ENCODE measurements at places on chromosomes 2 and 18. TPM values are rescaled to one million over a fixed set of nuclear protein-coding genes. Genes with fewer than 3 reads are reported as not detected.

The NT5C1B gene
- total RNA-seq, result not detected

The ANTXR1 gene
- total RNA-seq, result 123 TPM

The EVA1A gene
- total RNA-seq, result 70.9 TPM

The DSG1 gene
- not detected for total RNA-seq

GRCh38 chr2:236643480-236643879 is 73.9 kb downstream of the ACKR3 start:
- DNase-seq, result no peak

DNA sequence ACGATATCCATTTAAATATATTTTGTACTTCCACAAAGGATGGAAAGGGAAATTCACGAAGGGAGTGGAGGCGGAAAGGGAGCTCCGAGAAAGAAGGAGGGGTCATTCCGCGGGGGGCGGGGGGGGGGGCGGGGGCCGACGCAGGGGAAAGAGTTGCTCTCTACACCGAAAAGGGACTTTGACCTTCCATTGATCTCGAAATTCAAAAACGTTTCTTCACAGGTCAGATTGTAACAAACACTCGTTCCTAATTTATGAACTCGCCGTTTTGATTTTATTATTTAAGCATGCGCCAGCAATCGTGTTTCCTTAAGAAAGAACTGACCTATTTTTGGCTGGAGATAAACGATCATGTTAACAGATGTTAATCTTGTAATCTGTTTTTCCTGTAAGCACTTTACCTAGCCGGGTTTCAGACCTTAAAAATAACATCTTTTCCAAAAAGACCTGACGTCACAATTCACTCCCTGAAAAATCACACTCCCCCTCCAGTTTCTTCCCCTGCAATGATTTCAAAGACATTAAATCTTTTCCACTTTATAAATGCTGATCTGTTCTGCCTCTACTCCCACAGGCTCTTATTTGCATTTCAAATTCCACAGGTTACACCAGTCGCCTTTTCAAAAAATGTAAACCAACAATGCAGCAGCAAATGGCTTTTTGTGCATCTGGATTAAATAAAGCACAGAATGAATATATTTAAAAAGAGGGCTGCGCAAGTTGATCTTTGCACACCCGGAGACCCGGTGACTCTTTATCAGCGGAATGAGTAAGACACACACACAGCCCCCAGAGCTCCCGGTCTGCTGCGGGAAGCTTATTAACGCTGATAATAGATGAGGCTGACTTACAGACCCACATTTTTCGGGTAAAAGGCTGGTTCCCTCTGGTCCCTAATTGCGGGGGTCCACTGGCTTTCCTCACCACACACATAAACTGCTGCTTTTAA is 1.6 kb downstream of the ZNF516 start:
- peak; percentile 86 for DNase-seq

DNA sequence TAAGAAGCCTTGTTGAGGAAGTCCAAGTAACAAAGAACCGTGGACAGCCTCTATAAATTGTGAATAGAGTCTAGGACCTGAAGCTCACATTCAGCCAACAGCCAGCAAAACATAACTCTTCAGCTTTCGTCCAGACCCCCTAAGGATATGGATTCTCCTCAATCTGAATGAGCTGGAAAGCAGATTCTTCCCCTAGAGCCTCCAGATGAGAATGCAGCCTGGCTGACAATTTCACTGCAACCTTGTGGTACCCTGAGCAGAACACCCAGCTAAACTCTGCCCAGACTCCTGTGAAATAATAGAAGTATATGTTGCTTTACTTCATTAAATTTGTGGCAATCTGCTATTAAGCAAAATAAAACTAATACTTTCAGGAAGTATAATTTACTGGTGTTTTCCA is 483.5 kb upstream of the SLC8A1 start:
- no peak for DNase-seq

DNA sequence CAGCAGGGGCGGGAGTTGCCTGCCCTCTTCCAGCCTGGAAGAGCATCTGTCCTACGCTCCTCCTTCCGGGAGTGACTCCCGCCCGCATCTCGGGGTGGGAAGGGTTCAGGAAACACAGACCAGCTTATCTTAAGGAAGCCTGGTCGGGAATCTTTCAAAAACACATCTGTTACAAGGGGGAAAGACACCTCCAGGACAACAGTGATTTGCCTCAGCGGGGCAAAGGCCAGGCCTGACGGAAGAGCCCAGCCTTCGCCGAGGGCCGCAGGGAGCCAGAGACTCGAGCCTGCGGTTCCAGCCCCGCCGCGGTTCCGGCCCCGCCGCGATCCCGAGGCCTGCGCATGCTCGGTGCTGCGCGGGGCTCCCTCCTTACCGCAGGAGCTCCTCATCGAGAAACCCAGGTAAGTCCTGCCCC is 38.1 kb upstream of the TGIF1 start:
- DNase-seq, result peak; percentile 74

GRCh38 chr2:238146884-238147544 is 8.5 kb downstream of the KLHL30 start:
- DNase-seq, result no peak

DNA sequence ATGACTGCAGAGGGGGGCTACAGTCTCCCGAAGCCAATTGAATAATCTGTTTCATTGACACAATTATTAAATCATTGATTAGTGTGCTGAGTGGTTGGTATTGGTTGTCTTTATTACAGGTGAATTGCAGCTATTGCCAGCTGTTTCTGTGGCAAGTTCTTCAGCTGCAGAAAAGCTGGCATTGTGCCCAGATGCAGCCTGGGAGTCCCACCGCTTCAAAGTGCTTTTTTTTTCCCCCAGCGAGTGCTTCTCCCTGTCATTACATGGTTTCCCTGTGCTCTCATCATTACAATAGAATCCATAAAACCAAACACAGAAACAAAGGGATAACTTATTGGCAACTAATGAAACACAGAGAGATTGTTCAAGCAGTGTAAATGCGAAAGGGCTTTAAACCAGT is 164.7 kb downstream of the GRB14 start:
- no peak for DNase-seq

DNA sequence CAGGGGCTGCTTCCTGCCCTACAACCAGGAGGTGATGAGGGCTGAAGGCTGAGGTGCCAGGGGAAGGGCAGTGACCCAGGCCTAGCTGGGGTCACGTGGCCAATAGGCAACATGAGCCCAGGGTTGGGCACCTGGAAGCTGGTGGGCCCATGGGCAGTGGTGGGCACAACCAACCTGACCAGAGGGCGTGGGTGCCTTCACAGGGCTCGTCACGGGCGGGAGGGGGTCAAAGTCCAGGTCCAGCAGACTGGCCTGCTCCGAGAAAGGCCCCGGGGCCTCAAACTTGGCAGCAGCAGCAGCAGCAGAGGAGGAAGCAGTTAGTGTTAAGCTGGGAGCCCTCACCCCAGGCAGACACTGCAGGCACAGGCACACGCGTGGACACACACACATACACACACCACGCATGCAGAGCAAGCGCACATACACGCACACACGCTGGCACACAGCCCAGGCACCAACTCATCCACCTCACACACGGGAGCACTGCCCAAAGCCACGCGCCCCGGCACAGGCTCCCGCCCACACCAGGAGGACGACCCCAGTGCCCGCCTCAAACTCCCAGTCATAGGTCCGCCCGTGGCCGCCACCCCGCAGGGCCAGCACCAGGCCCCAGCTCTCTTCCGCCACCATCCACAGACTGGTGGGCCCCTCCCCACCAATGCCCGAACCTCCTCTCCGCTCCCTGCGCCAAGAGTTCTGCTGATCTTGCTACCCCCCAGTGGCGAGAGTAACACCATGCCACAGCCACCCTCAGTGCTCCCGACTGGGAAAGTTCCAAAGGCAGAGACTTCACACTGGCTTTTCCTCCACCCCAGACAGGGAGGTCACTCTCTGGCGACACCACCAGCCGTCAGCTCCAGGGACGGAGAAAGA is 53.0 kb downstream of the BIN1 start:
- peak; percentile 81 for DNase-seq

GRCh38 chr2:177556153-177556552 is 163.6 kb downstream of the AGPS start:
- no peak for DNase-seq
